Pancreas (tissue), 10 donors: ENCODE measurements at places on chromosomes 6 and 20. TPM values are rescaled to one million over a fixed set of nuclear protein-coding genes. Genes with fewer than 3 reads are reported as not detected.

The LGSN gene
- not detected for total RNA-seq

The APMAP gene
- 39.2 TPM for total RNA-seq

DNA sequence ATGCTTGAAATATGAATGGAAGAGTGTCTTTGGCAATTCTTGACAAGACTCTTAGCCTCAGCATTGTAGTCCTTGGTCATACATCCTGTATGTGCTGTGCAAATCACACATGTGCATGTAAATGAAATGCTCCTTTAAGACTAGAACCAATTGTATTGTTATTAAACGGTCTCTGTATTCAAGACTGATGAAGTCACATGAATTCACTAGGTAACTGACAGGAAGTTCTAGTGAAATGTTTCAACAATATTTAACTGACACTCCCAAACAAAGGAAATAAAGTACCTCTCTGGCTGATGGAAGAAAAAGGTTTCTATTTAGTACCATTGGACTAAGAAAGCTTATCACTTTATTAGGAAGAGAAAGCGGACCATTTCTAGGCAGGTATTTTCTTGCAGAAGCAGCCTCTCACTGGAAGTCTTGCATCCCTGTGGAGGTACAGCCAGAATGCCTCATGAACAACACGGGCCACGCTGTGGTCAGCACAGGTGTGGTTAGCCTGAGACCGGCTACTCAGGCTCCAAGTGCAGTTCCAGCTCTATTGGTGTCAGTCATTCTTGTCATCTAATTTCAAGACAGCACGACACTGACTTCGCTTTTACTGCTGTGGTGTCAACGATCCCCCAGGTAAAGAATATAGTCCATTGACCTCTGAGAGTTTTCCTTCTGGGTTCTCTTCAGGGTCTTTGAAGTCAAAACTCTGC lies 17.3 kb downstream of the PPP1R3G start:
- DNase-seq = no peak

GRCh38 chr20:53679597-53680309 lies 86.1 kb upstream of the ZNF217 start:
- DNase-seq = no peak

DNA sequence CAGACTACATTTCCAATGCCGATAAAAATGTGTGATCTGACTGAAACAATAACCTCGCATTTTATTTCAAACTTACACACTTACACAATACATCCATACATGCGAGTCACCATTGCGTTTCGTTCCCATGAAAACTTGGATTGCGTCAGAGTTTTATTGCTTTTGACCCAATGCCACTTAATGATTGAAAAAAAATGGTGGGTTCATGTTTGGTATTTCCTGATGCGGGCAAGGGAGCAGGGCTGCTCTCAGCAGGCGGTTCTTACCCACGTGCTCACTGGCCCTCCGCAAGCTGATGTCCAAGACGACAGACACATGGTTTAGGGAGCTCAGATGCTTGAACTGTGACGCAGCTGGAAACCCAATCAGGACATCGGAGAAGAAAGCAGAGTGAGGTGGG lies 281.0 kb upstream of the SULF2 start:
- DNase-seq = no peak

DNA sequence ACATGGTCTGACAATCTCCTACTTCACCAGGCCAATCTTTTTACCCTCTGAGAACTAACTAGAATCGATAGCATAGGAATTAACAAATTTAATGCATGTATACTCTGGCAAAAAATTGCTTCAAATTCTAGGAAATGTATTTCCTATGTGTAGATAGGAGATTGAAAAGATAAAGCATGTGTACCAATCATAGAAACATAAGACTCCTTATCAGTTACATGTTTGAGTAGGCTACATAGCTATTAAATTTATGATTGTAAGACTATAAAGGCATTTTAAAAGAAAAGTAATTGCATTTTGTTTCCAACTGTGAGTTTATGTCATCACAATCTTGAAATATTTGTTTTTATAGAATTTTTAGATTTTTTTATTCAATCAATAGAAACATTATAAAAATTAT lies 196.6 kb upstream of the HEY2 start:
- no peak for DNase-seq

DNA sequence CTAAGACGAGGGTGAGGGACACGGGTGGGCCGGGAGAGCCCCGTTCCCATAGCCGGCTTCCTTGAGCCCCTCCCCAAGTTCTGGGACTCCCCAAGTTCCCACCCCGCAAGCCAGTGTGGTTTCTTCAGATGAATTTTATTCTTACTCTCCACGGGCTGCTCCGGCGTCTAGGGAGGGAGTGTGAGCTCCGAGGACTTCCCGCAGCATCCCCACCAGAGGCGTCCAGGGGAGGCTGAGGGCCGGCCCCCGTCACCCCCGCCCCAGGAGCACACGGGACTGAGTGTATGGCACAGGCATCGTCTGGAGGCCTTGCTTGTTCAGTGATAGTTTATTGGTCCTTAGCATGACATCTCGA lies 10.0 kb upstream of the SLC4A11 start:
- DNase-seq = no peak
